ENCODE measurements at places on chromosomes 2 and 18. TPM values are rescaled to one million over a fixed set of nuclear protein-coding genes. Genes with fewer than 3 reads are reported as not detected.

GRCh38 chr18:67545681-67546080, 29.2 kb upstream of the DSEL start:
- no peak for DNase-seq

GRCh38 chr2:190781604-190782198, 98.9 kb upstream of the GLS start:
- DNase-seq, result no peak

DNA sequence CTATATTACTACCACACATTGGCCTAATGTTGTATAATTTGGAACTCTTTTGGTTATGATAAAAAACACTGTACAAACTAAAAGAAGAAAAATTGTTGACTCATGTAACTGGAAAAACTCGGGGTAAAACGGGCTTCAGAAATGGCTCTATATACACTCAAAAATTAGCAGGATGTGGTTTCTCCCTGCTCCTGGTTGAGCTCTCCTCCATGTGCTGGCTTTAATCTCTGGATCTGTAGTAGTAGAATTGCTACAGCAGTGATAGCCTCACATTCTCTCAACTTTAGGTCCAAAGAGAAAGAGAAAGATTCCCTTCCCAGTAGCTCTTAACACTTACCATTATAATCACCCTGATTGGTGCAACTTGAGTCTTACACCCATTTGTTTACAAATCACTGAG, 274.9 kb upstream of the GALNT5 start:
- no peak for DNase-seq

DNA sequence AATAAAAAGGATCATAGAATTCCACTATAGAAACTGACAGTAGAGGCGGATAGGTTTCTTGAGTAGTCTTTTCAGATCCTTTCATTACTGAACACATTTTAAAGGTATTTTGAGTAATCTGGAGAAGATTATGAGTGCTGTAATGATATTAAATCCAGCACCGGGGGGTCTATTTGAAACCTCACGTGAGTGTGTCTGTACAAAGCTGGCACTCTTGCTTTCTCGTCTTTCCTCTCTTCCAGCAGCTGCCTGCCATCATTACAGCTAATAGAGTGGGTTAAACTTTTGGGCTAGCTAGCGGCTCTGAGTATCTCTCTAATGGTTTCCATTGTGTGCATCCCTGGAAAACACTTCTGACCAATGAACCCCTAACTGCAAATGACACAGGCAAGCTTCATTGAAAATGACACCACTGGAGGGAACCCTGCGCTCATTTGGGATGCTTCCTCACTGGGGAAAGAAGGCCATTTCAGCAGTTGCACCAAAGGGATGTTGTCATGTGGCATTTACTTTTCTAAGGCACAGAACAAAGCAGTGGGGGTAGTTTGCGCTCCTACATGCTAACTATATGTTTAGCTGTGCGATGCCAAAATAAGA, 101.0 kb downstream of the HRH4 start:
- no peak for DNase-seq

GRCh38 chr18:53789376-53790247, 434.9 kb downstream of the MBD2 start:
- DNase-seq, result no peak

DNA sequence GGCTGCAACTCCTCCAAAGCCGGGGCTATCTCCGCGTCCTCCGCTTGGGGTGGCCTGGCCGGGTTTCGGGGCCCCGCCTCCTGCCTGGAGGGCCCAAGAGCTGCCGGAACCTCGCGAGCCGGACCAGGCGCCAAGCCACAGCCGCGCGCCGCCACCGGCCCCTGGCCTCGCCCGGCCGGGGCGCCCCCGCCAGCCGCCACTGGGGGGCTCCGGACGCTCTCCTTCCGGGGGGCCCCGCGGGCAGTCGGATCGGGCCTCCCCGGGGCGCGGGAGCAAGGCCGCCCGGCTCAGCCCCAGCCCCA, 17.4 kb upstream of the HAAO start:
- DNase-seq, result peak; percentile 38

- no peak for DNase-seq
These were observed 130.5 kb upstream of the MGAT5 start for GRCh38 chr2:134123332-134123731.

- DNase-seq, result no peak
These were observed 165.0 kb upstream of the SMIM21 start for GRCh38 chr18:75592527-75592926.

DNA sequence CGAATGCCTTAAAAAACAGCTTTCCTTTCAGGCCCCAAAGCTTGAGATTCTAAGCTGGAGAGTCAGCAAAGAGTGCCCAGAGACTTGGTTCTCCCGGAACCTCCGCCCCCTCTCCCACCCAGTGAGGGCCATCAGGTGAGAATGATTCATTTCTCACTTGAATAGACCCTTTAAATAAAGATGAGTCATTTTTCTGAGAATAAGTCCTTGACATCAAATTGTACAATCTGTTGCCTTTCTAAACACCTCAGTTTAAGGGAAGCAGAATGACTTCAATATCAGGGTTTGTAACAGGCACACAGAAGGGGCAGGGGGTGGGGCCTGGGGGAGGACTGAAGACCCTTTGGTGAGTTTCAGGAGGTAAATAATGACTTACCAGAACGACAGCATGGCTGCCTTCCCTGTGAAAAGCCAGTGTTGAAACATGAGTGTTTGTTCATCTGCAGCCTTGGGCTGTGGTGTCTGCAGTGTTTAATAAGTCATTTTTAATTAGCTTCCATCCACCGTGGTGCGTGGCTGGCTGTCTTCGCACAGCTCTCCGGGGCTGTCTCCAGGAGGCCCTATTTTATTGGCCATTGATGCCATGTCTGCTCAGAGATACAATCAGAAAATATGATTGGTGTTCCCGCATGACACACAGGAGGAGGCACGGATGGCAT, 134.9 kb upstream of the ZNF236 start:
- no peak for DNase-seq

GRCh38 chr2:29789911-29790485, 131.4 kb downstream of the ALK start:
- no peak for DNase-seq

GRCh38 chr2:59339121-59339836, 1098.2 kb upstream of the FANCL start:
- DNase-seq, result no peak

DNA sequence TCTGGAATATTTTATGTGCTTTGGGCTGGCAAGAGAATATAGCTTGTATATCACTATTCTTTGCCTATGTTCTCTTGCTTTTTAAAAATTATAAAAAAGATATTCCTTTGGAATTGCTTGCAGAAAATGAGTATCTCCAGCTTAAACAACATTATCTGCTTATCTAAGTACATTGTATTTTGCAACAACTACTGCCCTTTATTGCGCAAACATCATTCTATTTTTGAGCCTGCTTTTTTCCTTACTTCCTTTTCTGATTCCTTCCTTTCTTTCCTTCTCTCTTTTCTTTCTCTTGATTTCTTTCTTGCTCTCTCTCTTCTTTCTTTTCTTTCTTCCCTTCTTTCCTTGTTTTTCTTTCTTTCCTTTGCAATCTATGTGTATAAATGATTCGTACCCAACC, 74.0 kb downstream of the UNC80 start:
- no peak for DNase-seq

GRCh38 chr2:33205693-33206434, 259.1 kb downstream of the LTBP1 start:
- DNase-seq, result no peak

GRCh38 chr18:29160170-29160569, 983.2 kb upstream of the CDH2 start:
- DNase-seq, result no peak

- no peak for DNase-seq
These were observed 27.6 kb downstream of the STAT1 start for GRCh38 chr2:190986221-190986953.

DNA sequence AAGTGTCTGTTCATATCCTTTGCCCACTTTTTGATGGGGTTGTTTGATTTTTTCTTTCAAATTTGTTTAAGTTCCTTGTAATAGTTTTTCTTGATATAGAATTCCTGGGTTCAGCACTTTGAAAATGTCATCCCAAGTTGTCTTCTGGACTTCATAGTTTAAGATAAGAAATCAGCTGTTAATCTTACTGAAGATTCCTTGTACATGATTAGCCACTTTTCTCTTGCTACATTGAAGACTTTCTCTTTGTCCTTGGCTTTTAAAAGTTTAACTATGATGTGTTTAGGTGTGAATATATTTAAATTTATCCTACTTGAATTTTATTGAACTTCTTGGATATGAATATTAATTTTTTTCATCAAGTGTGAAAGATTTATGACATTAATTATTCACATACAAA, 387.2 kb upstream of the CWC22 start:
- DNase-seq, result no peak

DNA sequence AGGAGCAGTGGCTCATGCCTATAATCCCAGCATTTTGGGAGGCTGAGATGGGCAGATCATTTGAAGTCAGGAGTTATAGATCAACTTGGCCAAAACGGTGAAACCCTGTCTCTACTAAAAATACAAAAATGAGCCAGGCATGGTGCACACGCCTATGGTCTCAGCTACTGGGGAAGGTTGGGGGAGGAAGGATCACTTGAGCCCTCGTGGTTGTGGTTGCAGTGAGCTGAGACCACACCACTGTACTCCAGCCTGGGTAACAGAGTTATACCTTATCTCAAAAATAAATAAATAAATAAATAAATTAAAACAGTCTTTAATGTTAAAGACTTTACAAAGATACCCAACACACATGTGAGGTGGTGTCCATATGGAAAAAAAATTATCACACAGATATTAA, 134.0 kb downstream of the C2orf74 start:
- DNase-seq, result no peak

GRCh38 chr2:10460366-10460796, 12.3 kb upstream of the ODC1 start:
- no peak for DNase-seq

- peak; percentile 29 for DNase-seq
These were observed 30.9 kb upstream of the COL5A2 start for GRCh38 chr2:189210250-189211087.

GRCh38 chr18:47062471-47062870, 27.1 kb upstream of the ELOA2 start:
- no peak for DNase-seq

Gene RBBP8
- 10.2 TPM for total RNA-seq

Gene C1QL2
- not detected for total RNA-seq

Gene MROH2A
- total RNA-seq, result not detected

Gene IL36A
- not detected for total RNA-seq

Gene KIAA1328
- total RNA-seq, result 22.7 TPM

Gene CCDC148
- total RNA-seq, result 0.71 TPM

Gene PAX8
- 10.3 TPM for total RNA-seq

Gene STPG4
- not detected for total RNA-seq

Gene BMP10
- total RNA-seq, result not detected

Gene ADGRF3
- total RNA-seq, result not detected

Gene LYG2
- not detected for total RNA-seq

Gene STARD6
- total RNA-seq, result not detected

Gene CHRNG
- total RNA-seq, result not detected

Gene BOLL
- not detected for total RNA-seq

Gene TRIM43
- not detected for total RNA-seq

Measured in thoracic aorta (tissue), 2 donors.